ENCODE measurements at places on chromosomes 4 and X.

GRCh38 chr4:39278476-39278875 is 87.7 kb downstream of the RFC1 start:
- DNase-seq = no peak

DNA sequence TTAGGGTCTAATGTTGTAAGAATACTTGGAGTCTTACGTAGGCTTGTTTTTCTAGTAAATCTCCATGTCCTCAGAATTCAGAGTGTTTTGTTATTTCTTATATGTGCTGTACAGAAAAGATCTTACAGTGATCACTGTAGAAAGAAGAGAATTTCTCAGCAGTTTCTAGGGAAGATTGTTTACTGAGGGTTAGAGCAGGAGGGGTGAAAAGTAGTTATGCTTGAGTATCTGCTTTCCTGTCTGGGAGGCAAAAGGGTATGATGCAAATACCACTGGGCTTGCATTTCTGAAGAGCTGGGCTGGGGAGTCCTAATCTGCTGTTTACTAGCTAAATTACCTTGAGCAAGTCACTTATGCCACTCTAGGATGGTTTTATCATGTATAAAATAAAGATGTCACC is 78.2 kb downstream of the BEND4 start:
- no peak for DNase-seq

- DNase-seq = no peak
These were observed 247.9 kb downstream of the ARHGAP24 start for GRCh38 chr4:85722807-85723206.

- peak; percentile 90 for DNase-seq
These were observed 2.7 kb downstream of the CRMP1 start for GRCh38 chr4:5890063-5890727.

DNA sequence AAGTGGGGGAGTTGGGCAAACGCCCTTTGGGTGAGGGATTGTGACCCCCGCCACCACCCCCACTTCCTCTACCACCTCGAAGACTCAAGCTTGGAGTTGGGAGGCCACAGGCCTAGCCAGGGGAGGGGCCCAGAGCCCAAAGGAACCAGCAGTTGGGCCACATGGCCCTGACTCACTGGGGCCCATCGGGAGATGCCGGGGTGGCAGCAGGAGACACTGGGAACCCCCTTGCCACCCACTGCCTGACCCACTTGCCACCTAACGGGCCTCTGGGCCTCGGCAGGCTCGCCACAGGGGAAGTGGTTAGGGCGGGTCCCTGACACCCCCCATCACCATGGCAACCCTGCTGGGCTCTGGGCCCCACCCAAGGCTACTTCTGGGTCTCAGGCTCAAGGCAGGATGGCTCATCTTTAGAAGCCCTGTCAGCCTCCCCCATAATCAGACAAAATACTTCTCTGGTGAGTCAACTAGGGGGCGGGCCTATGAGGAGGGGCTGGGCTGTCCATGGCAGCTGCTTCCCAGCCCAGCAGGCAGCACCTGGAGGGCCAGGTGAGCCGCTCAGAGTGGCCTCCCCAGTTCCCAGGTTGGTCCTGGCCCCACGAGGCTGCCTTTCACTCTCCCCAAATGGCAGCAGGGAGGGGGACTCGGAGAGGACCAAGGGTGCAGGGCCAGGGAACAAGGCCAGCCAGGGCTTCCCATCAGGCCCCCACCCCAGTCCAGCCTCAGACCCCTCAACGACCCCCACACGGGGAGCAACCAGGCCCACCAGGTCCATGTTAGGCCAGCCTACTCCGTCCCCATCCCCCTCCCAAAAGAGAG is 5.6 kb downstream of the FLNA start:
- DNase-seq = no peak

GRCh38 chrX:48747415-48748016 is 14.0 kb upstream of the GLOD5 start:
- DNase-seq = no peak

GRCh38 chr4:176959980-176960379 is 167.3 kb upstream of the VEGFC start:
- DNase-seq = no peak

DNA sequence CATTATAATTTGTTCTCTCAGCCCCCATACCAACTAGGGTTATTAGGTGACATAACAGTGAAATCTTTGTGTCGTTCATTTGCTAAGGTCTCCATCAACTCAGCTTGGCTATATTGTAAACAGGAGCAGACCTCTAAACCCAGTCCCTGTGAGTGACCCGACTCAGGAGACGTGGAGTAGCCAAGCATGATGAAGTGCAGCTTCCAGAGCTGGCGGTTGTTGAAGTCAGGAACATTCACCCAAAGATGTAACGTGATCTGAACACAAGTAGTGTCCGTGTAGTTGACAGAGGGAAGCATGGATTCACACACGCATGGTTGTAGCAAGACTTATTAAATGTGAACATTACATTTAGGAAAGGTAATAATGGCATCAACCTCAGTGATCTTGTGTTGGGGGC is 102.3 kb downstream of the FAM193A start:
- DNase-seq = no peak

GRCh38 chr4:169210504-169211118 is 60.1 kb downstream of the SH3RF1 start:
- DNase-seq = no peak

- no peak for DNase-seq
These were observed 119.6 kb downstream of the GATB start for GRCh38 chr4:151641167-151641566.

DNA sequence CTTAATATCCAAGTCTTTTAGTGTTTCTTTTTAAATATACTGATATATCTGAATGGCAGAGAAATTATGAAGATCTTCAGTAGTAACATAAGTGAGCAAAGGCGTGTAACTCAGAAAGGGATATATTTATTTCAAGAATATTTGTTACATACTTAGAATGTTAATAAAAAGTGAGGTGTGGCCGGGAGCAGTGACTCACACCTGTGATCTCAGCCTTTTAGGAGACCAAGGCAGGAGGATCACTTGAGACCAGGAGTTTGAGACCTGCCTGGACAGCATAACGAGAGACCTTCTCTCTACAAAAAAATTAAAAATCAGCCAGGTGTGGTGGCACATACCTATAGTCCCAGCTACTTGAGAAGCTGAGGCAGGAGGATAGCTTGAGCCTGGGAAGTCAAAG is 651.0 kb downstream of the ADGRL3 start:
- DNase-seq = no peak

DNA sequence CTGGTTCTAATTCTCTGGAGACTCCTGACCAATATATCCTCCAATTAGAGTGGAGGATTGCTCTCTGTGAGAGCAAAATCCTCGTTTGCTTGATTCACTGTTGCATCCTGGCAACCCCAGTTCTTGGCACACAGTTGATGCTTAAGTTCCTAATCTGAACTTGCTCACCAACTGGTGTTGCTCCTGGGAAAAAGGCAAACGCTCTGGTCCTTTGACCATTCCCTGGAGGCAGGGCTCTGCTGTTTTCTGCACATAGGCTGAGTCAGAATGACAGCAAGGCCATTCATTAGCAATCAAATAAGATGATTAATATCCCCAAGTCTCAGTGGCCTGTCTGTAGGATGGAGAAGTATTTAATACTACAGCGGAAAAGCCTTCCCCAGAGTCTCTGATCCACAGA is 172.7 kb upstream of the TBC1D9 start:
- DNase-seq = no peak

- DNase-seq = no peak
These were observed 108.3 kb upstream of the KLHL4 start for GRCh38 chrX:87409113-87409841.

GRCh38 chr4:27789773-27790172 is 929.1 kb downstream of the STIM2 start:
- DNase-seq = no peak

GRCh38 chr4:139596034-139596683 is 40.1 kb upstream of the SETD7 start:
- no peak for DNase-seq

DNA sequence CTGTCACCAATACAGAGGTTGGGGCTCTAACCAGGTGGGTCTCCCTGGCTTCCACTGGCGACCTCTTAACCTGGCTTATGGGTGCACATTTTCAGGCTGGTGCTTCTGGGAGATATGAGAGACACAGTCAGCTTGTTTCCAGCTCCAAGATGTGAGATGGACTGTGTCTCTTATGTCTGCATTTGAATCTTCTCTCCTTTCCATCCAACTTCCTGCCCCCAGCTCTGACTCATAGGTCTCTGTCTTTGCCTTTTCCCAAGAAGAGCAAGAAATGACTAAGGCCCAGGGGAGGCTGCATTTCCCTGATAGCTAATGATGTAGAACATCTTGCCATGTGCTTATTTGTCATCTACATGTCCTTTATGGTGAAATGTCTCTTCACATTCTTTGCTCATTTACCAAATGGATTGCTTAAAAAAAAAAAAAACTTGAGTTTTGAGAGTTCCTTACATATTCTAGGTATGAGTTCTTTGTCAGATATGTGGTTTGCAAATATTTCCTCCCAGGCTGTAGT is 3.2 kb upstream of the UXT start:
- no peak for DNase-seq

GRCh38 chr4:11194431-11194830 is 234.3 kb downstream of the HS3ST1 start:
- DNase-seq = no peak

DNA sequence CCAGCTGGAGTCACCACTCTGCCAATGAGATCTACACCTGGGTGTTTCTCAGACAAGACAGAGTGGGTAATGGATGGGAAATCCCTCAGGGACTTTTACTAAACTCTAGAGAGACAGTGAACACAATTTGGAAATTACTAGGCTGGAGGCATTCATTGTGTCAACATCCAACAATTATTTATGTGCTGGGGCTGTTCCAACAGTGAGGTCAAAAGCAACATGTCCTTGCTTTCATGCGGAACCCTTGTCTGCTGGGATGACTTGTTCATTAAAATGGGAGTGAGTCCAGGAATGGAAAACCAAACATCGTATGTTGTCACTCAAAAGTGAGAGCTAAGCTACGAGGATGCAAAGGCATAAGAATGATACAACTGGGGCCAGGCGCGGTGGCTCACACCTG is 54.0 kb downstream of the DRD5 start:
- DNase-seq = no peak

GRCh38 chr4:155712846-155713245 is 46.0 kb upstream of the GUCY1B1 start:
- no peak for DNase-seq

Measured in retina (tissue), 1 donor.